ENCODE measurements at places on chromosomes 11 and 22.

DNA sequence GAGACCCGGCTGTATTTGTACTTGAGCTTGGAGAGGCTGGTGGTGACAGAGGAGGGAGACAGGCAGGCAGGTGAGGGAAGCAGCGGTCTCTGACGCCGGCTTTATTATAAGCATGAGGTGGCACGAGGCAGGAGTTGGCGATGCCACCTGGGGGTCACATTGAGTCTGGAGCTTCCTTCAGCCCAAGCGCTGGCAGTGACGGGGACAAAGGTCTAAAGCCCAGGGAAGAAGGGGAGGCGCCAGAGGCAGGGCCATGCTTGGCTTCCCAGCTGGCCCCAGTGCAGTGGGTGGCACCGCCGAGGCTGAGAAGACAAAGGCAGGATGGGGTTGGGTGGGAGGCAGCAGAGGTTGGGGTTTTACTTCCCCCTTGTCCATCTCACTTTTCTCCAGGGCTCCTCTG is 4.5 kb downstream of the FXYD2 start:
- DNase-seq: no peak

DNA sequence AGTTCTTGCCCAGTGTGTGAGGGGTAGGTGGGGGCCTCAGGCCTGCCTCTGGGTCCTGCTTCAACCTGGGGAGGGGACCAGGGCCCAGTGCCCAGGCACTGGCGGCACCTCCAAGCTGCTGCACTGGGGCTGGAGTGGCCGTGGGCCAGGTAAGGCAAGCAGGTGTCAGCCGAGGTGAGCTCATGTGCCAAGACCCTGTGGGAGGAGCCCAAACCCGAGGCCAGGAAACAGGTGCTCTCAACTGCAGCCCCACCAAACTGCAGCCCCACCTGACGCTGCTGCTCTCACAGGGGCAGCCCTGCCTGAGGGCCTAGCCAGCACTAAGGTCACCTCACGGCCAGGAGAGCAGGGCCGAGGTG is 18.1 kb upstream of the GNB1L start:
- DNase-seq: no peak

GRCh38 chr22:49942565-49943404 is 17.8 kb upstream of the PIM3 start:
- DNase-seq: no peak

DNA sequence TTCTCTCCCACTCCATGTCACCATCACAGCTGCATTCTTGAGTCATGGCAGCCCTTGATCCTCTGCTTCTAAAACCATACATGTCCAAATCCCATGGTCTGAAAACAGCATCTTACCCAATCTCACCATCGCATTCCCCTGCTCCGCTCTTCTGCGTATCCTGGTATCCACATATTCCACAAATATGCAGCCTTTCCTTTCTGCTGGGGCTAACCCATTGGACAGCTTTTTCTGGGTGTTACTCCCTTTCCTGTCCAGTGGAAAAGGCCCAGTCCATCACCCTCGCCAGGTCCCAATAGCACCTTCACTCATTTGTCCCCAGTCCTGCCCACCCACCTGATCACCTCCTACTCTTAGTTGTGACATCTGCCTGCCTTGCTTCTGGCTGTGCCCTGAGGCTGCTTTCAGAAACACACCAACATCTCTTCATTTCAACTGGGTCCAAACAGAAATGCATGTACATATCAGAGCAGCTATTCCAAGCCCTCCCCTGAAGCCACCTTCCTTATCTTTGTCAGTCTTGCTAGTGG is 237.6 kb upstream of the TBCEL start:
- no peak for DNase-seq

- DNase-seq: peak; percentile 80
Measured at GRCh38 chr22:39496131-39496838, 5.8 kb upstream of the MIEF1 start.

DNA sequence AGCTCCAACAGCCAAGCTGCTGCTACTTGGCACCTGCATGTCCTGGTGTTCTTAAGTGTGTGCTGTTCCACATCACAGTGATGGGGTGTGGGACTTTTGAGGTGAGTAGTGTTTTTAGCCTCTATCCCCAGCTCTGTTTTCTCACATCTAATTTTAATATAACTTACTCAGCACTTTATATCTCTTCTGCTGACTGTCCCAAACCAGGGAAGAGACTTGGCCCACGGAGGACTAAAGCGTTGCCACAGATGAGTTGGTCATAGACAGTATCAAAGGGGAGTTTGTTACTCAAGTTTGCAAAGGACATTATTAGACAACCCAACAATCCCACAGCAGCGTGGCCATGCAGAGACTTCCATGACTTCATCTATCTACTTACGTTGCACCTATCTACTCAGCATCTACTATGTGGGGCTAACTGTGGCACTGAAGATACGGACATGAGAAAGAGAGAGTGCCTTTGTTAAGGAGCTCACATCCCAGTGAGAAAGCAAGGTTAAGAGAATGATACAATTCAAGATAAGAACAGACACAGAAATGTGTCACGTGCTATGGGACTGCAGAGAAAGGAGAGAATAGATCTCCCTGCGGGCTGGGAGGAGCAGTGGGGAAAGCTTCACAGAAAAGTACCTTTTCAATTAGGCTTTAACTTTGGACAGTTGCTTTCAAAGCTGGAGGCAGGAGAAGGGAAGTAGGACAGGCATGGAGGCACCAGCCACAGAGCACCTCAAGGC is 82.4 kb downstream of the ME3 start:
- no peak for DNase-seq

DNA sequence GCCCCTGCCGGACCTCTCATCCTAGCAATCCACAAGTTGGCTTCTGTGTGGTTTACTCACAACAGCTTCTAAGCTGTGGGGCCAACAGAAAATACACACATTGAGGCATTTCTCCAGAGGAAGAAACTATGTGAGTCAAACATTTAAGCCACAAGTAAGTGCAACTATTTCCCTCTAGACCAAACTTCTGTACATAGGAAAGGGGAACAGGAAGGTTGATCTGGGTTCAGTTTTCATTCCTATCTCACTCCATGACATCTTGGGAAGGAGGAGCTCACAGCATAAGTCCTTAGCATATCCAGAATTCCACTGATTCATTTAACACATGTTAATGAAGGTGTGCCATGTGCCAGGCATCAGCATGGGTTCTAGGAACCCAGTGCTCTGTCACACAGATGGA is 72.8 kb upstream of the PICALM start:
- no peak for DNase-seq

- DNase-seq: no peak
Measured at GRCh38 chr22:49735901-49736421, 91.7 kb downstream of the BRD1 start.

- DNase-seq: no peak
Measured at GRCh38 chr11:62241095-62241494, 944 bp upstream of the SCGB1D2 start.

DNA sequence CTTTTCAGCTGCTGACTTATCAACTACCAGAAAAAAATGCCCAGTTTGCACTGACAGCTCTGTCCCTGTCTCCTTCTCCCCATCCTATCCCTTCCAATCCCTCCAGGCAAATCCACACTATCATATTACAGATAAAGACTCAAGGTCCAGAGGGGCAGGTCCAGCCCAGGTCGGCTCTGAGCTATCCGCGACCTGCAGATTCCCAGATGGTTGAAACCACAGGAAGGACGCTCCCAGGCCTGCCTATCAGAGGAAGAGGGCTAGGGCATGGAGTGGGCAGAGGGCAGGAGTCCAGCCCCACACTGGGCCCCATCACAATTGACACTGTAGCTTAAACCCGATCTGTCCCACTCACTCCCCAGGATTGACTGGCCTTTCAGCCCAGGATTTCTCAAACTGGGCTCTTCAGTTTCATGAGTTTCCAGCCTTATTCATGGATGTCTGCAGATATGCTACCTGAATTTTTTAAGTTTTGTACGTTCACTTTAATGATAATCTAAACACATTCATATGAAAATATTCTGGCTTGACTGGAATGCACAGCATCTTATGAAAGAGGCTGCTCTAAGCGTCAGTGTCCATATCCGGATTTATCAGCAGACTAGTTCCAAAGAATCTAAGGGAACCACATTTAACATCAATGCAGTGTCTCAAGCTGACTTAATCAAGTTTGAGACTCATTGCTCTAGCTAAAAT is 16.4 kb upstream of the FCHSD2 start:
- DNase-seq: no peak

DNA sequence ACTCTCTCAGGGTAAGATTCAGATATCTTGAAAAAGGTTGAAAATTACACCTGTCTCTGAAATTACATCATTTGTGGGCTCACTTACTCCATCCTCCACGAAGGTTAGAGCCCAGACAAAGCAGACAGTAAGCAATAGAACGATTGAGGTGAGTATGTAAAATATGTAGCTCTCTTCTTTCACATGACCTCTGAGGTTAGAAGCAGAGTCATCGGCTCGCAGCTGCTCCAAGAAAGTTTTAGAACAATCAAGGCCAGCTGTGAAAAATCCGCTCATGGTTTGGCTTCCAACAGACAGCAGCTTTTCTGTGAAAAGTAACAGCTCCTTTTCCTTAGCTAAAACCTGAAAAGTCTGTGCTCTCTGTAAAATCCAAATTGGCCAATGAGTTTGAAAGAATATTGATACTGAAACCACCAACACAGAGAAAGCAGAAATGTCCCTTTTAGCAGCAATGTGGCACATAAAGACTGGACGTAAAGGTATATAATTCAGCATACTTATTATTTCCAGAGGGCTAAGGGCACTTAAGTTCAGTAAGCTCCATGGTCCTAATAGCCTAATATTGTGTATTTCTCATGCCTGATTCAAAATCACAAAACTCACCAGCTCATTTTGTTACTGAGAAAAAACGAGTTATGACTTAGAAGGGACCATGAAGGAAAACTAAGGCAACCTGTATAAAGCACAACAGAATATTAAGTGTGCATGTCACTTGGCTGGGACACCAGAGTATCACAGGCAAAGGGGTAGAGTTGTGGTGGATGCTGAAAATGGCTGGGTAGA is 78.2 kb downstream of the FAM76B start:
- no peak for DNase-seq

DNA sequence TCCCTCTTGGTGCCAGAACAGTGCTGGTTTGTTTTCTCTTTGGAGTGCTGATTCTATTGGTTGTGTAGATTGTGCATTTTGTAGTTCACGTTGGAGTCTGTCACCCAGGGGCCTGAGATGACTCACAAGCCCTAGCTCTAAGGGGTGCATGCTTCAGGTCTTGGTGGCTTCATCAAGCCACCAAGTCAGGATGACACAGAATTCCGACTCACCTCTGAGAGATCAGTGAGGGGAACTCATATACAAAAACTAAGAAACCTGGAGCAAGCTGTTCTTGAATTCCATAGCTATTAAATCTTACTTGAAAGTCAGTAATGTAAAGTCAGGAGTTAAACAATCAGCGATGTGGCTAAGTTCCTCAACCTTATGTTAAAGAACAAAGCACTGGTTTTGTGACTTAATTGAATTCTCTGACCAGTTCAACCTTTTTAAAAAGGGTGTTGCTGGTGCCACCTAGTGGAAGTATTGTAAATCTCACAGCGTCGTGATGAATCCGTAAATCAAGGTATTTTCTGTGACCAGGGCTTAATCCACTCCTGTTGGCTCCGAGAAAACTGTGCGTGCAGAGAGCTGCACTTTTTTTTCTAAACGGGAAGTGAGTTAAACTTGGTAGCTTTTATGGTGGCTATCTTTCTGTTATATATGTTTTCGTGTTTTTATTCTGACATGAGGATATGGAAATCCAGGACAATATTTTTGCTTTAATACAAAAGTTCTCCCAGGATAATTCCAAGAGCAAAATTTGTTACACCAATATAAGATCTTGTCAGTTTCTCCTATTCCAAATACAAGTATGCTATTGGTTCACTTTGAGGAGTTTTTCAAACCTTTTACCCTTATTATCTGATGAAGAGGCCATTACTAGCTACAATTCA is 14.6 kb downstream of the MMP13 start:
- DNase-seq: peak; percentile 83

- DNase-seq: no peak
Measured at GRCh38 chr11:122030286-122030685, 85.7 kb downstream of the BLID start.

GRCh38 chr11:62477927-62478326 is 59.1 kb downstream of the SCGB1A1 start:
- DNase-seq: no peak

- DNase-seq: no peak
Measured at GRCh38 chr22:48605856-48606481, 1221.7 kb downstream of the BRD1 start.

DNA sequence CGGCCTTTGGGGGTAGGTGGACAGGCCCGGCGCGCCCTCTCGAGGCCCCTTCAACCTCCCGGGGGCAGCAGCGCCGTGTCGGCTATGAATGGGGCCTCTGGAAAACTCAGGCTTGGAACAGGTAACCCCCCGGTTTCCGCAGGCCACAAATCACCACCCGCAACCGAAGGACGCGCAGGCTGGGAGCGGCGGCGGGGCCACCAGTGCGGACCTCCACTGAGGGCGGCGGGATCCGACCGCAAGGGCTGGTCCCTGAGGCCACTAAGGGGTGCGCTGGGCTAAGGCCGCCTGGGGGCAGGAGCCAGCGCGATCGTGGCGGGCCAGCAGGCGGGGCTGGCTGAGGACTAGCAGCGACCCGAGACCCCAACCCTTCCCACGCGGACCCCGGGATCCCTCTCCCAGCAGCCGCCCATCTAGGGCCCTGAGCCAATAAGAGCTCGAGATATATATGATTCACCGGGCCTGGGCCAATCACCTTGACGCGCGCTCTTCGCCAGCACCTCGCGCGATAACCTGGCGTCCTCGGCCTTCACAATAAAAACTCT is 609 bp upstream of the ATF4 start:
- DNase-seq: peak; percentile 98

DNA sequence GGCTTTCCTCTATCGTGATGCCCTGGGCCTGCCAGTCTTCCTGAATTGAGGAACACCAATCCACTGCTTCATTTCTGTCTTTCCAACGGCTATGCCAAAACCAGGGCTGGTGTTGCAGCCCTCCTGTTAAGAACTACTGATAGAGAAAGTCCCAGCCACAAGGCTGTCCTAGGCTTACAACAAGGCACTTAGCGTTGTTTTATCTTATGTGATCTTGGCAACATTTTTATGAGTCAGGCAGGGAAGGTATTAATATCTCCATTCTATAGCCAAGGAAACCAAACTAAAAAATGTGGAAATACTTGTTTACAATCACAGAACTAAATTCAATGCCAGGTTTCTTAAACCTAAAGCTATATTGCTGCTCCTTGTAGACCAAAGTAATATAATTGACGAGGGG is 89.9 kb upstream of the AMOTL1 start:
- no peak for DNase-seq

DNA sequence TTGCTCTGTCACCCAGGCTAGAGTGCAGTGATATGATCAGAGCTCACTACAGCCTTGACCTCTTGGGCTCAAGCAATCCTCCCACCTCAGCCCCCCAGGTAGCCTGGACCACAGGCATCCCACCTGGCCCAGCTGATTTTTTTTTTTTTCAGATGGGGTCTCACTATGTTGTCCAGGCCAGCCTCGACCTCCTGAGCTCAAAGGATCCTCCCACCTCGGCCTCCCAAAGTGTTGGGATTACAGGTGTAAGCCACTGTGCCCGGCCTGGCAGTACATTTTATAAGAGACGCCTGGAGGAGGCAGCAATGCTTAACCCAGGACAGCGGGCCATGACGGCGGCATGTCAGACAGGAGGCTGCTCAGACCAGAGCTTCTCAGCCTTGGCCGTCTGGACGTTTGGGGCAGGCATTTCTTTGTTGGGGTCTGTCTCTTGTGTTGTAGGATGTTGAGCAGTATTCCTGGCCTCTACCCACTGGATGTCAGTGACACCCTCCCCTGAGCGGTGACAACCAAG is 4.3 kb downstream of the LGALS2 start:
- DNase-seq: no peak

GRCh38 chr11:128201009-128201408 is 386.3 kb downstream of the ETS1 start:
- no peak for DNase-seq

- no peak for DNase-seq
Measured at GRCh38 chr11:11568651-11569229, 53.1 kb downstream of the GALNT18 start.
